Activated T-helper 17 cell treated with anti-CD3 and anti-CD28 coated beads, Interleukin-2, amount 50 U/mL, for 72 hours (primary cell): ENCODE measurements at places on chromosomes 6 and 20.

DNA sequence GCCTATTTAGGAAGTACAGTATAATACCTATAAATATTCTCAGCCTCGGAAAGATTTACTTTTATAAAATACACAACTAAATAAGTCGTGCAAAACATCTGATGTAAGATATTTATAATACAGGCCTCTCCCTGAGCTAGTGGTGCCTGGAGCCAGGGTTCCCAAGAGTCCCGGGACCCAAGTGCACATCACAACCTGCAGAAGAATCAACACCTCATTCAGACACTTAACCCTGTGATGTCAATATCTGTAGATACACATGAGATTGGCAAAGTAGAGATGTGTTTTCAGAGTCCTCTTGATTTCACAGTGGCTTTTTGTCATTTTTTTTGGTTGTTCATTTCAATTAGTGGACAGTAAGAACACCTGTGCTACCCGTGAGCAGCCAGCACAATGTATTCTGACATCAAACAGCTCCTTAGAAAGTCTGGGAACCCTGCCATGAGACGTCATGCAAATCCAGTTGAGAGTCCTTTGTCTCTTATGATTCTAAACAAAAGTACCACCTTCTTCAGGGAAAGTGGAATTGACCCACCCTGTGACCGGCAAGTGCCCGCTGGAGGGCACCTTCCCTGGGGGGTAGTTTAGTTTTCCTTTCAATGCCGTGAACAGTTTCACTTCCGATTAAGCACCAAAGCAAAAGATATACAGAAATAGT lies 101.6 kb downstream of the DACT2 start:
- ATAC-seq = no peak

- ATAC-seq = no peak
Observed at GRCh38 chr6:135289816-135290215, 108.7 kb downstream of the MYB start.

GRCh38 chr6:33683051-33683571 lies 28.4 kb downstream of the UQCC2 start:
- peak; percentile 84 for ATAC-seq

DNA sequence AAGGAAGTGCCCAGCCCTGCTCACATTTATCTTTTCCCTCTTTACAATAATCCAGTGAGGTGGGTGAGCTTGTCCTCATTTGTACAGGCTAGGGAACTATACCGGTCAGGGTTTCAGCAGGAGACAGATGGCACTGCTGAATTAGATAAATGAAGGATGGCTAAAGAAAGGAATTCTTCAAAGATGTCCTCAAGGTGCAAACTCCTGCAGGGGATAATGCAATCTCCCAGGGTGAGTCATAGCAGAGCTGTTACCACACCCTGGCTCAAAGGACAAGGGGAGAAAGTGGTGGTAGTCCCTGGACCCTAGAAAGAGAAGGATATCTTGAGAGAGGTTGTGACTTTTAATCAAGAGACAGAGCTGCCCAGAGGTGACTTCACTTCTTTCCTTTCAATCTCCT lies 66.7 kb downstream of the RFPL4B start:
- no peak for ATAC-seq

DNA sequence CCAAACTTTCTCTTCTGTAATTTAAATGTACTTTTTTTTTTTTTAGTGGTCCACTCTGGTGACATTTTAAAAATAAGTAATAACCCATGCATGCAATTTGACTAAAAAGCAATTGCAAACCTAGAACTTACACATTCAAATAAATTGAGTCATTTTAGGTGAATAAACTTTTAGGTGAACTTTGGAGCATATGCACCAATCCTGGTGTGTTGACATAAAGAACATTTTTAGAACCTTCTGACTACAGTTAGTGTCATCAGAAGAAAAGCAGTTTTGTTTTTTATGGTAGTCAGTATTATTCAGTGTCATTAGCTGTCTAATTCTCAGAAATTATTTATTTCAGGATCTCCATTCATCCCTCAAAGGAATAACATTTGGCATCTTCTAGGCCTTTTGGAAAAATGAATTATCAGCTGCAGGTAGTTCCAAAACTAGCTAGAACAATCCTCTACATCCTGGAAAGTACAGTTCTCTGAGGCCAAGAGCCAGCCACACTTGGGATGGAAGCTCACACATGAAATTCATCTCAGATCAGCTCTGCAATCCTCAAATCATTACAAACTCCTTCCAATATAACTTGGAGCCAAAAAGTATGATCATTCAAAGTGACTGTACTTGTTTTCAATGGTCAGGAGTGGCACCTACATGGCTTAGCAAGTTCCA lies 38.5 kb upstream of the SIM1 start:
- ATAC-seq = no peak

- ATAC-seq = no peak
Observed at GRCh38 chr6:15399641-15400470, 154.0 kb downstream of the JARID2 start.

GRCh38 chr20:13580707-13581106 lies 58.0 kb downstream of the TASP1 start:
- no peak for ATAC-seq

- ATAC-seq = no peak
Observed at GRCh38 chr6:81793821-81794475, 41.5 kb upstream of the TENT5A start.

DNA sequence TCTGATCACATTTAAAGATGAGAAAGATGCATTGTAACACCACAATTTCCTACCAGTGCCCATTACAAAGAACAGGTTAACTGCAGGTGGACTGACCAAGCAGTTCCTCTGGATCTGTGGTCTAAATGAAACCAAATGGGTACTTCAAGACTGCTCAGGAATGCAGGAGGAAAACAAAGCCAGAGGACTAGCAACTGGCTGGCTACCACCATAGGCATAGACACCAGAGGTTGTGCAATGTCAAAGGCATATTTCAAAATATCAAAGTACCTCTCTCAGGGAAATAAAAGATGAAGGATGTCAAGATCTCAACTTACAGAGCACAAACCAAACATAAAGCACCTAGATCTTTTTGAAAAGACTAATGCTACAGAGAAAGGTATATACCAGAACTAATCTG lies 65.5 kb downstream of the GMDS start:
- ATAC-seq = no peak

DNA sequence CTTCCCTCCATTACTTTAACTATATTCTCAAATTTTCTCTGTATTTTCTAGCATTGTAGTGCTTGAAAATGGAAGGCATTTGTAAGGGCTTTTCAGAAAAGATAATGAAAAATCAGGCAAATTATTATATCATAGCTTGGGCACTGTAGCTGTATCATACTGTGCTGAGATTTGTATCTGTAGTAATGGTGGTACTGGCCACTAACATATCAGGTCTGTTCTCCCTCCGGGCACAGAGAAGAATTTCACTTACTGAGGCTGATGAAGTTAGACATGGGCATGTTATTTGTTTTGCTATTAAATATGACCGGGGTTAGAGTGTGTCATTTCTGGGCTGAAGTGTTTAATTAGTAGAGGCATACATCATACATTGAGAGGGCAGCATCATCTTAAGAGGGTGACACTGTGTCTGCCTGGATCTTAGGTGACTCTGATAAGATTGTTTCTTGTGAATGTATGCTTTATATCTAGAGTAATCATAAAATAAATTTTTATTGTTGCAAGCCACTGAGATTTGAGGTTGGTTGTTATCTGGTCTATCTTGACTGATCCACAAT lies 1395.9 kb downstream of the EPHA7 start:
- no peak for ATAC-seq

DNA sequence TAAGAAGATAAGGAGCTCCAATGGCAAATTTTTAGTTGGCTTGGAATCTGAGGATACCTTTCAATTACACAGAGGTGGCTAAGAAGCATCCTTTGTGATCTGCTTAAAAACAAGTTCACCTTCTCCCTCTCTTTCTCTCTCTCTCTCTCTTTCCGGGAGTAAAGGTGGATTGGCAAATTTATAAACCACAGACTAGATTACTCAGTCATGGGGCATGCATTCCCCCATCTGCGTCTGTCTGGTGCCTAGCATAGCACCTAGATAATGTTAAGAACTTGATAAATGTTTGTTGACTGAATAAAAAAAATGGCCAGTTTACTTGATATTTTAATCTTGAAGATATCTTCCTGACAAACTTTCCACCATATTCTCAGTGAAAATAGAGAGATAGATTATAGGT lies 312.3 kb downstream of the CDC5L start:
- no peak for ATAC-seq
